Neural crest cell (in vitro differentiated cells): ENCODE measurements at places on chromosomes 7 and 10. TPM values are rescaled to one million over a fixed set of nuclear protein-coding genes. Genes with fewer than 3 reads are reported as not detected.

GRCh38 chr10:27986821-27987220 lies 12.1 kb downstream of the ODAD2 start:
- H3K36me3 ChIP-seq: no peaks in the 10 kb centered on the region
- DNase-seq: no peak
- H3K4me3 ChIP-seq: no peak overlapping the region
- H3K27ac ChIP-seq: no peak overlapping the region
- no peaks in the 10 kb centered on the region for H3K27me3 ChIP-seq

DNA sequence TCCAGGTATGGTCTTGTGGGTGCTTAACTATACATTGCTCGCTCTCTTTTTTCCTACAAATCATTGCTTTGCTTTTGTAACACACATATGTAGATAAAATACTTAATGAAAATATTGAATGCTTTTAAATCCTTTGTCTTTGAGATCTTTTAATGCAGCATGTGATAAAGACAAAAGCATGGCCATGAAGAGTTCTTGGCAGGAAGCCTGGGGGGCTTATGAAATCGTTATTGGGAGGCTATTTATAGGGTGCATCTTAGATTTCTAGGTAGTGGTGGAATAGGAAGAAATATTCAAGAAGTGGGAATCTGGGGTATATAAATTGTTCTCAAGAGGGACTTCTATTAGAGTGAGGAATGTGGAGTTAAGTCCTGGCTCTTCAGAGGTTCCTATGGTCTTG lies 21.9 kb downstream of the UBE2D1 start:
- no peak for DNase-seq
- H3K27me3 ChIP-seq: no peaks in the 10 kb centered on the region
- no peaks in the 10 kb centered on the region for H3K36me3 ChIP-seq
- peaks cover 13% of the 10 kb centered on the region for H3K4me1 ChIP-seq
- H3K27ac ChIP-seq: no peak overlapping the region

GRCh38 chr10:31683682-31684081 lies 244.9 kb downstream of the ARHGAP12 start:
- no peak overlapping the region for H3K27ac ChIP-seq
- no peaks in the 10 kb centered on the region for H3K27me3 ChIP-seq
- no peak for DNase-seq
- H3K4me3 ChIP-seq: no peak overlapping the region

- H3K36me3 ChIP-seq: no peaks in the 10 kb centered on the region
- H3K4me1 ChIP-seq: no peaks in the 10 kb centered on the region
- H3K4me3 ChIP-seq: no peak overlapping the region
Measured at GRCh38 chr10:76172020-76172419, 740.6 kb downstream of the LRMDA start.

GRCh38 chr7:114740095-114740494 lies 181.8 kb upstream of the MDFIC start:
- H3K4me3 ChIP-seq: no peak overlapping the region
- no peaks in the 10 kb centered on the region for H3K27me3 ChIP-seq
- DNase-seq: no peak
- H3K36me3 ChIP-seq: no peaks in the 10 kb centered on the region
- H3K4me1 ChIP-seq: no peaks in the 10 kb centered on the region

DNA sequence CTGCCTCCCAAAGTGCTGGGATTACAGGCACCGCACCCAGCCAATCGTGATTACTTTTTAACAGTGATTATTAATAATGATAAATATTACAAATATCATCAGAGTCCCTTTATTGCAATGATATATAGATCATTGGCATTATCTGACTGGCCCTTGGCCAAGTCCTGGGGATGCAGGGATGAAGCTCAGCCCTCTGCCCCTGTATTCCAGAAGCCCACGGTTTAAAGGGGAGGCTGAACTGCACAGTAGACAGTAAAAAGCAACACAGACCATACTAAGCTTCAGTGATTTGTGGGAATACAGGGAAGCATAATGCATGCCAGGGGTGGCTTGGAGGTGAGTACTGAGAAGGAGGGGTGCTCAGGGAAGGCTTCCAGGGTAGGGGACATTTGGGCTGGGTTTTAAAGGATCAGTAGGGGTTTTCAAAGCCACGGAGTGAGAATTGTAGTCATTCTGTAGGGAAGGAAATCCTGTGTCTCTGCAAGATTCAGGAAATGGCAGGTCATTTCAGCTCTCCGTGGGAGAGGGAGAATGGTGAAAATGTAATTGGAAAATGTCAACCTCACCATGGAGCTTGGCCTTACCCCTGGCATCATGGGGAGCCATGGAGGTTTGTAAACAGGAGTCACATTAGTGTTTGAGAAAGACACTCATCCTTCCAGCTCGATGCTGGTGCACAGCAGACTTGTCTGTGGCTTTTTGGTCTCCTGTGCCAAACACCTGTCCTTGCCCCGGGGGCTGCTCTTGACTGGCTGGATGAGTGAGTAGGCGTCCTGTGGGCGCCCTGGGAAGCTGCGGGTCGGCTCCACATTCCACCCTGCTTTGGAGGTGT lies 8.8 kb downstream of the ADAMTS14 start:
- no peak overlapping the region for H3K27ac ChIP-seq
- no peak for DNase-seq
- H3K4me3 ChIP-seq: no peak overlapping the region

DNA sequence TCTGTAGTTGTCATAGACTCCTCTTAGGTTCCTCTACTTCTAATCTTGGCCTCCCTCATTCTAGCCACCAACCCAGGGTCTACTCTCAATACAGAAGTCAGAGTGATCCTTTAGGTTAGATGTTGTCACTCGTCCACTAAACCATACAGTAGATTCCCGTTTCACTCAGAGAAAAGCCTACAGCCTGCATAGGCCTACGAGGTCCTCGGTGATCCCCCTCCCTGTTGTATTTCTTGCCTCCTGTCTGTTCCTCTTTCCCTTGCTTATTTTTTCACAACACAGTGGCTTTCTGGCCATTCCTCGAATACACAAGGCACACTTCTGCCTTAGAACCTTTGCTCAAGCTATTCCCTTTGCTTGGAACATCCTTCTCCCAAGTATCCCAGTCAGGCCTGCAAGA lies 183.0 kb upstream of the PRSS1 start:
- H3K4me1 ChIP-seq: no peaks in the 10 kb centered on the region
- no peaks in the 10 kb centered on the region for H3K36me3 ChIP-seq
- no peak overlapping the region for H3K27ac ChIP-seq

GRCh38 chr10:87093632-87094372 lies 841 bp downstream of the GLUD1 start:
- H3K36me3 ChIP-seq: peaks cover 3% of the 10 kb centered on the region

DNA sequence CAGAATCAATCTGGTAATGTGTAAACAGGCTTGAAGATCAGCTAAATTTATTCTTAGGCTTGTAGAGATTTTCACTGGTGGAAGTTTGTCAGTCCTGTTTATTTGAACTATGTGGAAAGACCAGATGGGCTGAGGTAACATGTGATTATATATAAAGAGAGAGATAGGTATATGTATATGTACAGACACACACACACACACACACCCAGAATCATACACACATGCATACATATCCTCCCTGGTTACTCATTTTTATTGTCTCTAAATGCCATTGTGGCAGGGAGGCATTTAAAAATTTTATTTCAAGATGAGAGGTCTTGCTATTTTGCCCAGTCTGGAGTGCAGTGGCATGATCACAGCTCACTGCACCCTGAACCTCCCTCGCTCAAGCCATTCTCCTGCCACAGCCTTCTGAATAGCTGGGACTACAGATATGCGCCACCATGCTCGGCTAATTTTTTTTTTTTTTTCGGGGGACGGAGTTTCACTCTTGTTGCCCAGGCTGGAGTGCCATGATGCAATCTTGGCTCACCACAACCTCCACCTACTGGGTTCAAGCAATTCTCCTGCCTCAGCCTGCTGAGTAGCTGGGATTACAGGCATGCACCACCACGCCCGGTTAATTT lies 78.1 kb upstream of the CYTH3 start:
- DNase-seq: no peak
- no peak overlapping the region for H3K27ac ChIP-seq
- peaks cover 3% of the 10 kb centered on the region for H3K4me1 ChIP-seq
- peaks cover 12% of the 10 kb centered on the region for H3K27me3 ChIP-seq

The CXCL12 gene
- total RNA-seq: 3.6 and 4.0 TPM in 2 replicates

The TNKS2 gene
- total RNA-seq: 44.5 and 45.7 TPM in 2 replicates
